ENCODE measurements at places on chromosomes 1 and 21.

- DNase-seq = no peak
Measured at GRCh38 chr1:188463919-188464318, 1635.2 kb downstream of the PLA2G4A start.

DNA sequence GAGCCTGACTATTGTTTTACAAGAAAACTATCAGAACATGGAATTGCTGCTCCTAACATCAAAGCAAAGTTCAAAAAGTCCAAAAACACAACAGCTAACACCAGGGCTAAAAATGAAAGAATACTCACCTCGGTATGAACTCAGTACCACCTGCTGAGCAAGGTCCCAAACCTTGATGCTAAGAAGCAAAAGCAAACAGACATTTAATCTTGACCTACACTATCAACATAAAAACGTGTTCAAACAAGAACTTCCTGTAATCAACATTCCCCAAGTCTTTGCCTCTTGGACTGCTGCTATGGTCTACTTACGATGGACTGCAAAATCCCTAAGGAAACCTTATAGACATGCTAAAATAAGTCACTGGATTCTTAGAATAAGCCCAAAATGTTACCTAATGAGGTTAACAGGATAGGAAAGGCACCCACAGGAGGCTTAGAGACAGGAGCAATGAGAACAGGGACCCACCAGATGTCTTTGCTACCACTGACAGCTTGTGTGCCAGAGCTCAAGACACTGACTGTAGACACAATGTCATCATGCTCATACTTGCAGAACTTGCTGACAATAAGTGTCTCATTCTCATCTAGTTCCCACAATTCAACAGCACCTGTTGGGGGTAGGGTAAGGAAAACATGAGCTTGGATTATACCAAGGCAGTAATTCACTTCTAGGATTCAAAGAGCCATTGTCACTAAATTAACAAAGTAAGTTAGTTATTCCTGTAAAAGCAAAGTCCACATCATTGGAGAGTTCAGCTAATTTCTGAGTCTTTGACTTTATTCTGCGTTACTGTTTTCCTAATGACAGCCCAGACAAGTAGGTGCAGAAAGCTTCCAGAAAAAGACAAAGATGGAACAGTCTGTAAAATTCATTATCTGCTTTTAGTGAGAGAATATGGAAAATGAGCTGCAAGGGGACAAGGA lies 1.8 kb downstream of the WDR77 start:
- no peak for DNase-seq

- DNase-seq = no peak
Measured at GRCh38 chr1:220552672-220553260, 24.8 kb downstream of the MARK1 start.

GRCh38 chr21:30408782-30409494 lies 13.1 kb downstream of the KRTAP13-1 start:
- no peak for DNase-seq

- DNase-seq = no peak
Measured at GRCh38 chr1:160916666-160917065, 31.7 kb upstream of the ITLN1 start.

DNA sequence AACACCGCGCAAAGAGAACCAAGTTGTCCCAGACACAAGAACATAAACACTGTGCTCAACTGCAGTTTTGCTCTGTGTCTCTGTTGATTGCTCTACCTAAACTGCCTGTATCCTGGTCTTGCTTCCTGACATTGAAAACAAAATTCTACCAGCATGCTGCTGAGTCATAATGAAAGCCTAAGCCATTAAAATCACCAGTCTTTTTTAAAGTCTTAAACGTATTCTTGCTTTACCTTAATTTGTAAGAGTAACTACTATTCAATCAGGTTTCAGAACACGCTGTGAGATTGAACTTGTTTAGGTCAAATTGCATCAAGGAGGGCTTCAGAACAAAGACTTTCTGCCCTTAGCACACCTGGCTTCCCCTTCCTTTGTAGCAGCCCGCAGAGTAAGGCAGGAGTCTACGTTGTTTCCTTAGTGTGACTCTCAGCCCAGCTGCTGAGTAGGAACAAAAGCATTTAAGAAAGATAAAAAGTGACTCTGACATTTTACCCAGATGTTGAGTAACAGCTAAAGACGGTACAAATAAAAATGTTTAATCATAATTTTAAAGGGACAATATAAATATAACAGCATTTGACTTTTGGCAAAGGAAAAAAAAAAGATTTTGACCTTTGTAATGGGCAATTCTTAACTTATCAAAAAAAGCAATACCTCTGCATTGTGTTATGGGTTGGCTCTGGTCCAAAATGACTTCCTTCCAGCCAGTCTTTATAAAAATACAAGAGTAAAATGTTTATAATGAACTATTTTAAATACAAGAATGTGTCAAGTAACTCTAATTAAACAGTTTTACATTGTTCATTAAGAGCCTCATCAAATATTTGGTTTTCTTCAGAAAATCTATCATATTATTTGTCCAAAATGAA lies 186.9 kb upstream of the ADGRL4 start:
- DNase-seq = no peak

GRCh38 chr1:213159376-213159775 lies 108.3 kb downstream of the RPS6KC1 start:
- DNase-seq = no peak

GRCh38 chr1:175597969-175598765 lies 145.2 kb downstream of the TNR start:
- no peak for DNase-seq

DNA sequence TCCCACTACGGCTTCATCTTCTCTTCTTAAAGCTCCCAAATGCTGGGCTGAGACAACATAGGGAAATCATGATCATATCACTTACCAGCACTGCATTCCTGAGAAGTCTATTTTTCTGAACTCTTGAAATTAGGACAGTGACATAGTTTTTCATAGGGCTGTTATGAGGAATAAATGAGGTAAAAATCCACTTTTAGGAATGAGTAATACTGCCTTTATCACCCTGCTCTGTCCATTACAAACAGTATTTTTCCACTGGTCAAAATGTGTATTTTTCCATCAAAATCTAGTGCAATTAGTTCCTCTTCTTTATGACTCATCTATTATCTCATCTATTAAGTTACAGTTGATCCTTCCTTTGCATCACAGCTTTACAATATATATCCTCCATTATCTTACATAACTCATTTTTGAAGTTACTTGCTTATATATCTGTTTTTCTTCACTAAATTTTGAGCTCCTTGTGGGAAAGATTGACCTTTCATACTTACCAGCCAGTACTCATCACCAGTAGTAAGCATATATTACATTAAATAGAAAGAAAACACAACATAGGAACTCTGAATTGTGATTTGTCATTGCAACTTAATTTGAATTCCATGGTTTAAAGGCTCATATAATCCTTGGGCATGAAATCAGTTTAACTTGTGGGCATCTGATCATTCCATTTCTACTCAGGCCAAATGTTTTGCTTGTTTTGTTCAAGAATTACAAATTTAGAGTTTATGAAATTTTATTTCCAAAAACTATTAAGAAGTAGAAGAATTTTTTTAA lies 37.1 kb downstream of the PRRX1 start:
- DNase-seq = no peak
